ENCODE measurements at places on chromosomes 7 and 10.

DNA sequence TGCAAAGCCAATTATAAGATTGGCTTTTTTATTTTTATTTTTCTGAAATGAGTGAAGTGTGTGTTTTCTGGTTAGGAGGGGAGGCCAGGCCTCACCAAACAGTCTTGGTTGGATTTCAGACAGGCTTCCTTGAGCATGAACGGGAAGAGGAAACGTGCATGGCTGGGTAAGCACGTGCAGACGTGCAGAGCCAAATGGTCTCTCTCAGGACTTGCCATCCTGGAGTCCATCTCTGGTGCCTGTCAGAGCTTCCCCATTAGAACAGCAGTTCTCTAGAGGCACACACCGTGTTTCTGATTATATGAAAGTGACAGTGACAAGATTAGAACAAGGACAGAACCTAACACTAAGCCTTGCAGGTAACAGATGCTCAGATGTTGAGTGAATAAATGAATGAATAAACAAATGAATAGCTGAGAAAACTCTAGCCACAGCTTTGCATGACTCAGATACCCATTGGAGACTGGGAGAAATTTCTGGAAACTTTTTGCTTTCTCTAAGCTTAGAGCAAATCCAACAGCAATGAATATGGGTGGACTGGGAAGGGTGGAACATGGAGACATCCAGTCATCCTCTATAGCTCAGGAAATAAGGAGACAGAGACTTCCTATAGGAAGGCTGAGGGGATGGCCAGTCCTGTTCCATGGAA is 11.8 kb upstream of the CALD1 start:
- DNase-seq: no peak

DNA sequence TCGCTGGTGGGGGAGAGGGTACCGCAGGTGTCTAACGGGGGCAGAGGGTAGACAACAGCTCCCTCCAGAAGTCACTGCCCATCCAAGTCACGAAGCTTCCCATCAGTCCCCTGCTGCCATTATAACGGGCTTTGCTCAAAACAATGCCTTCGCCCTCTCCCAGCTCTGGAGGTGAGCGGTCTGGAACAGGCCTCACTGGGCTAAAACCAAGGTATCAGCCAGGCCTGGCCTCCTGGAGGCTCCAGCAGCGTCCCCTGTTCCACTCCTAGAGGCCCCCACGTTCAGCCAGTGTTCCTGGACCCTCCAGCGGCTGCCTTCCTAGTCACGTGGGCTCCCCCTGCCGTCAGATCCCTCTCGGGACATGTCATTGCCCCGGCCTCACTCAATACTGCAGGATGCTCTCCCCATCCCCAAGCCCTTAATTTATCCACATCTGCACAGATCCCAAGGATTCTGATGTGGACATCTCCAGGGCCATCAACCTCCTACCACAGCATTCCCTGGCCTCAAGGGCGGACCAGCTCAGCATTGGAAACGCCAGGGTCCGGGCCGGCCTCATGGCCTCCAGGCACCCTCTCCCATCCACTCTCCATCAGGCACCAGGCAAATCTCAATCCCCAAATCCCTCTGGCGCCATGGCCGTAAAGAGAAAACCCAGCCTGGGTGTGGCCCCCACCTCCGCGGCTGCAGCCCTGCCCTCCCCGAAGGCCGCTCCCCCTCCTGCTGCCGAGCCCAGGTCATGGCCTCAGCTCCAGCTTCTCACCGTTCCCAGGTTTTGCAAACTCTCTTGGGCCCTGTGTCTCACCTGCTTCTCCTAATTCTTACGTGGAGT is 104.1 kb upstream of the FAM20C start:
- DNase-seq: no peak

- DNase-seq: no peak
Measured at GRCh38 chr7:57362868-57363267, 87.1 kb upstream of the ZNF716 start.

DNA sequence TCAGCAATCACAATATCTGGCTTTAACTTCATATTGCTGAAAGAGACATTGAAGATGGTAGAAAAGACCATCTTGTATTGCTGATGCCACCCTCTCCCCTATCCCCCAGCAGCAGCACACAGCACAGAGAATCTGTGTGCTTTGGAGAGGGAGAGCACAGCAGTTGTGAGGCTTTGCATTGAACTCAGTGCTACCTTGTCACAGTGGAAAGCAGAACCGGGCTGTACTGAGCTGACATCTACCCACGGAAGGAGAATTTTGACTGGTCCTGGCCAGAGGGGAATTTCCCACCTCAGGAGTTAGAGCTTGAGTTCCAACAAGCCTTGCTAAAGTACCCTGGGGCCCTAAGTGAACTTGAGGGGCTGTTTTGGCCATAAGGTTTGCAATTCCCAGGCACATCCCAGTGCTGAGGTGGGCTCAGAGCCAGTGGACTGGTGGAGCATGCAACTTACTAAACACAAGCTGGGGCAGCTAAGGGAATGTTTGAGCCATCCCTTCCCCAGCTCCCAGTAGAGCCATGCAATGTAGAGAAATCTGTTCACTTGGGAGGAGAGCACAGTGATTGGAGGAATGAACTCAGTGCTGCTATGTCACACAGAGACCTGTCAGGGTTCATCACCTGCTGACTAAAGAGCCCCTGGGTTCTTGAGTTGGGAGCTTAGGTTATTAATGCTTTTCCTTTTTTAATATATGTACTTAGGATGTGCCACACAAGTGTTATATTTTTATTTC is 62.1 kb downstream of the OR13A1 start:
- DNase-seq: no peak

DNA sequence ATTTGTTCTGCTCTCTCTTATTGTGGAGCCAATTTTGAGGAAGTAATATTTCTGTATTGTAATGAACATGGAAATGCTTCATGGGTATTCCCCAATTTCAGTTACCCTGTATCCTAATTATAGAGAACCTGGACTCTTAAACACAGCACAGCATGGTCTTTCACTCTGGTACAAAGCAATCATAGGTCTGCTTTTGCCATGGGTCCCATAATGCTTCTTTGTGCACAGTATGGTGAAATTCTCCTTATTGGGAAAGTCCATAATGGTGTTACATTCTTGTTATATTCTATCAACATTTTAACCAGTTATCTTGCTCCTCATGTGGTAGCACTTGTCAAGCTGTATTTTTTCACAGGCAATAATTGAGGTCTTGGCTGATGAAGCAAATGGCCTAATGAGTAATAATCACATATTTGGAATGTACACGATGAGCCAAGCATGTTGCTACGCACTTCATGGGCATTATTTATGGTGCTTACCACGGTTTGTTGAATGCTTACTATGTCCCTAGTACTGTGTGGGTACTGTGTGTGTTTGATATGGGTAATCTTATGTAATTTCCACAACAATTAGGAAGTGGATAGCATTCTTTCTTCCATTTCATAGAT is 42.9 kb downstream of the PRKG1 start:
- DNase-seq: no peak

GRCh38 chr10:89979726-89980125 is 278.3 kb downstream of the KIF20B start:
- no peak for DNase-seq

DNA sequence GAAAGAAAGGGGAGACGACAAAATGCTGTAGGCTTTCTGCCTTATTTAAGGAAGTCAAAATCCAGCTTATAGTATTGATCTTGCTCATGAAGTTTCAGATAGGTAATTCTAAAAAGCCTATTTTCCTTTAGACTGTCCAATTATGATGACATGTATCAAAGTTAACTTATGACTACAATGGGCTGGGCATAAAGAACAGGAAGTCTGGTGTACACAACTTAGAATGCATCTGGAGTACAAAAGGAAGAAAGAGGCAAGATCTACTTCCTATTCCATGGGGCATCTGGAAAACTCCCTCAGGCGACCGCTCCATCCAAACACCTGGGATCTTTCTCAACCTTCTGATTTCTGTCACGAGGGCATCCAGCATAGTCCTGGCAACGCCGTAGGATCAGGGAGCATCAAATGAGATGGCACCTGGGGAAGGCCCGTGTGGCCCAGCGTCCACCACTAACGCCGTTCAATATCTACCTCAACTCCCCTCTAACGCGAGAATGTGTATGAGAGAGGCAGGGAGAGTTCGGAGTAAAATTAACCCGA is 512 bp downstream of the FAM24B start:
- DNase-seq: no peak

DNA sequence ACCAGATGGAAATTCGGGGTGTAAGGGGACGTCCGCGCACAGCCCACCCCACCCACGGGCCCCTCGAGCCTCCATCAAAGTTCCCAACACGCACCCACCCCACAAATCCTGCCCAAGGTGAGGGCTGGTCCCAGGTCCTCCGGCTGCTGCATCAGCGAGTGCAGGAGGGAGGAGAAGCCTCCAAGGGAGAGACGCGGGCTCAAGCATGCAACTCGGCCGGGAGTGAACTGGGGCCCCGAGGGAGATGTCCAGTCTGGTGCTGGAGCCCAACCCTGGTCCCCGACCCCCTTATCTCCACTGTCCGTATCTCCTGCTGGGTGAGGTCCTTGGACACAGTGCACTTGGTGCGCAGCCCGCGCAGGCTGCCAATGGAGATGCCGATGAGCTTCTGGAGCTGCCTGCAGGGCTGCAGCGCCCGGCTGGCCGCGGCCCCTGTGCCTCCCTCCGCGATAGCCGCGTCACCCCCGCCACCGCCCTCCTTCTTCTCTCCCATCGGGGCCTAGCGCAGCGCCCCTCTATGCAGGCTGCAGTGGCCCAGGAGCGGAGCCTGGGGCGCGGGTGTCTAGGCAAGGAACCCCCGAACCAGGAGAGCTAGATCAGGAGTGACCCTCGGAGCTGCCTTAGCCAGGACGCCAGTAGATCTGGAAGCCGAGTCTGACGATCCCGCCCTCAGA is 489.2 kb downstream of the ZNF33B start:
- no peak for DNase-seq

DNA sequence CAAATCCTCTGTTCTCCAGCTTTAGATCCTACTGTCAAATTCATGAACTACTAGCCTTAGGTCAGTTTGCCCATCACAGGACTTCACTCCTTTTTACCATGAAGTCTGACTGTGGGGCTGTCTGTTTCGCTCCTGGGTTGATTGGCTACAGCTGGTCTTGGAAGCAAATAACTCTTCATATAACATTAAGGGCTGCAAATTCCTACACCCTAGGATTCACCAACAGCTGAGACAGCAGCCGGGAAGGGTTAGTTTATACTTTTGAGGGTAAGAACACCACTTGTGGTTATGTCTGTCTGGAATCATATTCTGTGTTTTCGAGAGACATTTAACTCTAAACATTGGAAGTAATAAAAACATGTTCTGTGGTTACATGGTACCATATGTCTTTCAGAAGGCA is 55.9 kb upstream of the KIAA1217 start:
- DNase-seq: no peak

DNA sequence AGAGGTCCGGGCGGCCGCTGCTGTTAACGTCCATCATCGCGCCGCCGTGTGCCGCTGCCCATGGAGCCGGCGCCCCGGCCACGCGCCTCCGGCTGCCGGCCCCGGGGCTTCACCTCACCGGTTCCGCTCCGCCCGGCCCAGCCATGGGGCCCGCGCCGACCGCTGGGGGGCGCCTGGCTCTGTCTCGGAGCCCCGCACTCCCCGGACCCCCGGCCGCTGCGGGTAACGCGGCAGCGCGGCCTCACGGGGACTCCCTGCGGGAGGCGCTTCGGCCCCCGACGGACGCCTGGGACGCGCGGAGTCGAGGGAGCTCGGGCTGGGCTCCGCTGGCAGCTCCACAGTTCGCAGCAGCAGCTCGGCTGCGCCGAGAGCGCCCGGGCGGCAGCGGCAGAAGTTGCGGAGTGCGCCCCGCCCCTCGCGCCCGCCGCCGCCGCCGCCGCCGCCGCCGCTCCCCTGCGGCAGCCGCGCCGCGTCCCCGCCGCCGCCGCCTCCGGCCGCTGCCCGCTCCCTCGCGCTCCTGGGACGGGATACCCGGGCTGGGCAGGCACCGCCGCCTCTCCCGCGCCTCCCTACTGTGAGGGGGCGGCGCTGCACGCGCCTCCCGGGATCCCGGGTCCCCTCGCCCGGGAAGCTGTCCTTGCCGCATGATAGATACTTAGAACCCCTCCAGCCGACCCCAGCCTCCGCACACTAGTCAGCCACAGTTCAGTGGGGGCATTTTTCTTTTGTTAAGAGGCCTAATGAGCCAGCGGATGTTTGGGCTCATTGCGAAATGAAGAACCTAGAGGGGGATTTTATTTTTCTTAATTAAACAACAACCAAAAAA is at the start of gene HTR7:
TSS of gene HTR7 (minus strand) at position 405 of the 826 bp plus-strand sequence. CDS start at position 37, 368 bp downstream.
- peak; percentile 64 for DNase-seq
